Right ventricle myocardium inferior (tissue), 1 donor: ENCODE measurements at places on chromosomes 12 and 14. TPM values are rescaled to one million over a fixed set of nuclear protein-coding genes. Genes with fewer than 3 reads are reported as not detected.

INTS13 gene
- 23.7 TPM for total RNA-seq

OR6C68 gene
- not detected for total RNA-seq

CMA1 gene
- total RNA-seq = 1.3 TPM

IQSEC3 gene
- 2.3 TPM for total RNA-seq

KLHDC1 gene
- 7.1 TPM for total RNA-seq

TEX52 gene
- not detected for total RNA-seq

HOMEZ gene
- 8.0 TPM for total RNA-seq

- DNase-seq = no peak
Measured at GRCh38 chr14:67413806-67414769, 2.1 kb upstream of the PLEK2 start.

- no peak for DNase-seq
Measured at GRCh38 chr12:68888243-68888642, 44.7 kb downstream of the CPM start.

DNA sequence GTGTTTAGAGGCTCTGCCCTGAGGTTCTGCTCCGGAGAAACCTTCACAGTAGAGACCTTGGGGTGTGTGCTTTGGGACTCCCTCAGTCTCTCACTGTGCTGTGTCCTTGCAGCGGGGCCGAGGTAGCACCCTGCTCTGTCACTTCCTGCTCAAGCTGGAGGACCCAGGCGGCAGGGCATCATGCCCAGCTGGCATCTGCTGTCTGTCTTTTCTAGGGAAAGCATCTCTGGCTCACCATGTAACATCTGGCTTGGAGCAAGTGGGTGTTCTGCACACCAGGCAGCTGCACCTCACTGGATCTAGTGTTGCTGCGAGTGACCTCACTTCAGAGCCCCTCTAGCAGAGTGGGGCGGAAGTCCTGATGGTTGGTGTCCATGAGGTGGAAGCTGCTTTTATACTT lies 124.5 kb downstream of the ESRRB start:
- no peak for DNase-seq

DNA sequence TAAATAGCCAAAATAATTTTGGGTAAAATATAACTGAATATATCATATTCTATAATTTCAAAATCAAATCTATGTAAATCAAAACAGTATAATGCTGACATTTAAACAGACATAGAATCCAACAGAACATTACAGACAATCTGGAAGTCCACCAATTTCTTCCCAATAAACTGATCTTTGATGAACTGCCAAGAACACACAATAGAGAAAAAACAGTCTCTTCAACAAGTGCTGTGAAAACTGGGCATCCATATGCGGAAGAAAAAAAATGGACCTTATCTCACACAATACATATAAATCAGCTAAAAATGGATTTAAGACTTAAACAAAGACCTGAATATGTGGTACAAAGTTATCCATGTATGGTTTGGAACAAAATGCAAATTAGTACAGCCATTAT lies 1022.7 kb downstream of the TMEM121 start:
- DNase-seq = no peak

GRCh38 chr12:89833337-89834252 lies 125.0 kb upstream of the ATP2B1 start:
- DNase-seq = no peak

GRCh38 chr12:13375583-13376345 lies 179.2 kb downstream of the EMP1 start:
- no peak for DNase-seq

DNA sequence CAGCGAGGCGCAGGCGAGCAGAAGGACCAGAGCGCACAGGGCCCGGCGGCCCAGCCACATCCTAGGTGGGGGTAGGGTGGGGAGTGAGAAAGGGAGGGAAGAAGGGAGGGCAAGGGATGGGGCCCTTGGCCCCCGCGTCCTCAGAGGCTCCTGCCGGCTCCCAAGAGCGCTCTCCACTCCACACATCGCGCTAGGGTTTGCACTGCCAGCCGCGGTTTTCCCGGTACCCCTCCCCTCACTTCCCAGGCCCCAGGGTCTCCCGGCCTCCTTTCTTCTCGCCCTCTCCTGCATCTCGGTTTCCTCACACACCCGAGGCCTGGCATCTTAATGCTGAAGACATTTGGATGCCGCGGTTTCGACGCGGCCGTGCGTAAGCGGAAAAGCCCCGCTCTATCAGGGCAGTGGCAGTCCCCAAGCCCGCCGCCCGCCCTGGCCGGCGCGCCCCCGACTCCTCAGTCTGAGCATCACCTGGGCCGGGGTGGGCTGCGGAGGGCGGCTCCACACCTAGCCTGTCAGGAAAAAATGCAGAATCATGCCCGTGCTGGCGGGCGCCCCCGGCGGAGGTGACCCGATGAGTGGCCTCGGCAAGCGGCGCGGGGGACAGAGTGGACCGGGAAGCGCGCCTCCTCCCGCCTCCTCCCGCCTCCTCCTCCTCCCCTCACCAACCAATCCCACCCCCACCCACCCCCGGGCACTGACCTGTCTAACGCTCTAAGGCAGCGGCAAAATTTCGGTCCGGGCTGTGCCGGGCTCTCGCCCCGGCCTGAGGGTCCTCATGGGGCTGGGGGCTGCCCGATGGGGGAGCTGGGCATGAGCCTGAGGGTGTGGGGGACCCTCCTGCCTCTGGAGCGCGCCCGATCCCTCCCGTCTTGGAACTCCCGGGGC lies 686 bp downstream of the B4GALNT1 start:
- DNase-seq = no peak

GRCh38 chr12:70828351-70828750 lies 92.2 kb downstream of the PTPRR start:
- DNase-seq = no peak

GRCh38 chr12:52401526-52401925 lies 4.6 kb downstream of the KRT82 start:
- no peak for DNase-seq

- peak; percentile 70 for DNase-seq
Measured at GRCh38 chr12:21773263-21773741, 1.2 kb downstream of the KCNJ8 start.

- DNase-seq = no peak
Measured at GRCh38 chr12:120649442-120650232, 9.2 kb downstream of the CABP1 start.

DNA sequence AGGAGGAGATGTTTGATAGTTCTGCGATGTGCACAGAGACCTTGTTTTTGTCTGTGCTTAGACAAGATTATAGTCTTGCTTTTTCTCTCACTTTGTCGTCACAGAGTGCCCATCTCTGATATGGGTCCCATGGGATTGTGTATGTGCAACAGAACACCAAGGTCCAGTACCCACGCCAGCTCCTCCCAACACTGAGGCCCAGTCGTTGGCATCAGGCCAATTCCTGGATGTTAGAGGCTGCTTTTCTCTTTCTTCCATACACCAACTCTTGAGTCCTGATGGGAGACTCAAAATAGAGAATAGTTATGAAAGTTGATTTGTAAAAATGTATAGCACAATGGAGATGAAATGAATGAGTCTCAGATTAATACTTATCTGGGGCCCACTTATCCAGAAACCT lies 22.7 kb upstream of the PRMT8 start:
- DNase-seq = no peak

DNA sequence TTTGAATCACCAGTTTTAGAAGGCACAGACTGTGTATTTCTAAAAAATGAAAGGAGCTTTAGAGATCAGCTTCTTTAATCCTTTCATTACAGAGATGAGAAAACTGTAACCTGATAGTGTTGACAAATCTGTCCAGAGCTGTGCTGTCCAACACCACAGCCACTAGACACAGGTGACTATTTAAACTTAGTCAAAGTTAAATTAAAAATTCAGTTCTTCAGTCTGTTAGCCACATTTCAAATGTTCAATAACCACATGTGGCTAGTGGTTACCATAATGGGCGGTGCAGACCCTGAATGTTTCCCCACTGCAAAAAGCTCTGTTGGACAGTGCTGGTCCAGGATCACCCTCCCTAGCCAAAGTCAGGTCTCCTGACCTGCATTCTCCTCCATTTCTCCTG lies 21.6 kb downstream of the DAD1 start:
- DNase-seq = no peak

DNA sequence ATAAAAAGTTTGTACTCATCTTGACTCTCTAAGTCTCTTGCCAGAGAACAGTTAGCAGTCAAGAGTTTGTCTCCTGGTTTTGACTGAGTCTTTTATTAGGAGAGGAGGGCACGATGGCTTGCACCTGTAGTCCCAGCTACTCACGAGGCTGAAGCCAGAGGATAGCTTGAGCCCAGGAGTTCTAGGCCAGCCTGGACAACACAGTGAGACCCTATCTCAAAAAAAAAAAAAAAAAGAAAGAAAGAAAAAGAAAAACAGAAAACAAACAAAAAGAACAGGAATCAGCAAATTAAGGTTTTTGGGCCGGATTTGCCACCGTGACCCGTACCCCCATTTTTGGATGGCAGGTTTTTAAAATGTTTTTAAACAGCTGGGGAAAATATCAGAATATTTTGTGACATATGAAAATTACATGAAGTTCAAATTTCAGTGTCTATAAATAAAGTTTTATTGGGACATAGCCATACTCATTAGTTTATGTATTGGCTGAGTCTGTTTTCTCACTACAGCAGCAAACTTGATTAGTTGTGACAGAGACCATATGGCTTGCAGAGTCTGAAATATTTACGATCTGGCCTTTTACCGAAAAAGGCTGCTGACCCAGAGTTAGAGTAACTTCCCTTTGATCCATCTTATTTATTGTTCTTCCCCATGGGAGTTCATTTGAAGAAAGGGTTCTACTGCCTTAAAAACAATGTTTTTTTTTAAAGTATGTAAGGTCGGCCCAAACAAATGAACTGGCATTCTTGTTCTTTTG lies 31.2 kb downstream of the VEZT start:
- DNase-seq = no peak

DNA sequence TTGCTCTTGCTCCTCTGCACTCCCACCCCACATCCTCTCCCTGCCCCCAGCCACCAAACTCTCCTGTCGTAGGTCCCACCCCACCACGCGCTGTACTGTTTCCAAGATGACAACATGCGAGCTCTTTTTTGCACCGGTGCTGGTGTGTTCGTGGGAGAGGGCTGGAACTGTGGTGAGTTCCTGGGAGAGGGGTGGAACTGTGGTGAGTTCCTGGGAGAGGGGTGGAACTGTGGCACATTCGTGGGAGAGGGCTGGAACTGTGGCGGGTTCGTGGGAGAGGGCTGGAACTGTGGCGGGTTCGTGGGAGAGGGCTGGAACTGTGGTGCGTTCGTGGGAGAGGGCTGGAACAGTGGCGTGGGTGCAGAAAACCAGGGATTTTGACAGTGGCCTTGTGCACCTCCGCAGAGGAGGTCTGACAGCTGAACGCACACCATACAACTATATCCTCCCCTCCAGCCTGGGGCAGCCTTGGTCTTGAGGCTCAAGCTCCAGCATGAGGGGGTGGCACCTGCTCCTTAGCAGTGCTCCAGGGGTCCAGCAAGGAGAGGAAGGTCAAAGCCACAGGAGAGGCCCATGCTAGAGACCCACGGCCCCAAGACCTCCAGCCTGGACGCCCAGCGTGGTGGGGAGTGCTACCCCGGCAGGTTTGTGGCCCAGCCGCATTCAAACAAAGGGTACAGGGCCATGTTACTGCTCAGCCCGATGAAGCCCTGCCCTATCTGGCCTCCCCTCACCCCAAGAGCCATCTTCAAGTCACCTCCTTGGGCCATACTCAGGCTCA lies 50.1 kb downstream of the ACTN1 start:
- peak; percentile 57 for DNase-seq

- DNase-seq = no peak
Measured at GRCh38 chr14:94640721-94641631, 28.8 kb downstream of the SERPINA3 start.

DNA sequence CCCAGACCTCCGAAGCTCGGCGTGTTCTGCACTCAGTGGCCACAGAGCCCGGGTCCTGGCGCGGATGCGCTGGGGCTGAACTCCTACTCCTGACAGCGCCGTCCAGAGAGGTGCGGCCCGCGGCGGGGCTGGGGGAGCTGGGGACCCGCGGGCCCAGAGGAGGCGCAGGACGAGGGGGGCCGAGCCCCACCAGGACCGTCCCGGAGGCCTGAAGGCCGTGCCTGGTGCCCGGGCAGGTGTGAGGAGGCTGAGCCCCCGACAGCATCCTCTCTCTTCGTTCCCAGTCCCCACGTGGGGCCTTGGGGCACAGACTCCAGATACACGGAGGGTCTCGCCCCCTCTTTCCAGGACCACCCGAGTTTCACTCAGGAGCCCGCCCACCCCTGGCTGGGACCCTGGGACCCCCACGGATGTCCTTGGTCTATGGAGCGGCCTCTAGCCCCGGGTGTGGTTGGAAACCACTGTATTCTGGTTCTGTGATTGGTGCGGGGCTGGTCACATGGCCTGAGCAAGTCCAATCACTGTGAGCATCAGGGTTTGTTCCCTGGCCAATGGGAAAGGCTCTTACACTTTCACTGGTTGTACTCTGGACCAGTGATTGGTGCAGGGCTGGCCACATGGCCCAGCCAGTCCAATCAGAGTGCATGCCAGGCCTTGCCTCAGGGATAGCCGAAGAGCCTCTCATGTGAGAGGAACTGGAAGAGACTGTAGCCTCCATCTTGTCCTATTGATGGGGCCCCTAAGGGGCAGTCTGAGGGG lies 217.6 kb upstream of the SFSWAP start:
- no peak for DNase-seq

DNA sequence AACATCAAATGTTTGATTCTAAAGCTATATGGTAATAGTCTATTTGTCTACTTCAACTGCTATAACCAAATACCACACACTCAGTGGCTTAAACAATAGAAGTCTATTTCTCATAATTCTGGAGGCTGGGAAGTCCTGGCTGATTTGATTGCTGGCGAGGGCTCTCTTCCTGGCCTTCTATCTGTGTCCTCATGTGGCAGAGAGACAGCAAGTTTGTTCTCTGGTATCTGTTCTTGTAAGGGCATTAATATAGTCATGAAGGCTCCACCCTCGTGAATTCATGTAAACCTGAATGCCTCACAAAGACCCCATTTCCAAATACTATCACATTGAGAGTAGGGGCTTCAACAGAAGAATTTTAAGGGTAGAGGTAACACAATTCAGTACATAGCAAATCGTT lies 34.1 kb downstream of the TRMT5 start:
- DNase-seq = no peak

- DNase-seq = no peak
Measured at GRCh38 chr12:47364261-47364660, 284.5 kb upstream of the AMIGO2 start.

- DNase-seq = no peak
Measured at GRCh38 chr12:129103231-129103630, 250.0 kb downstream of the GLT1D1 start.

GRCh38 chr12:65199604-65200003 lies 30.2 kb downstream of the LEMD3 start:
- DNase-seq = no peak

DNA sequence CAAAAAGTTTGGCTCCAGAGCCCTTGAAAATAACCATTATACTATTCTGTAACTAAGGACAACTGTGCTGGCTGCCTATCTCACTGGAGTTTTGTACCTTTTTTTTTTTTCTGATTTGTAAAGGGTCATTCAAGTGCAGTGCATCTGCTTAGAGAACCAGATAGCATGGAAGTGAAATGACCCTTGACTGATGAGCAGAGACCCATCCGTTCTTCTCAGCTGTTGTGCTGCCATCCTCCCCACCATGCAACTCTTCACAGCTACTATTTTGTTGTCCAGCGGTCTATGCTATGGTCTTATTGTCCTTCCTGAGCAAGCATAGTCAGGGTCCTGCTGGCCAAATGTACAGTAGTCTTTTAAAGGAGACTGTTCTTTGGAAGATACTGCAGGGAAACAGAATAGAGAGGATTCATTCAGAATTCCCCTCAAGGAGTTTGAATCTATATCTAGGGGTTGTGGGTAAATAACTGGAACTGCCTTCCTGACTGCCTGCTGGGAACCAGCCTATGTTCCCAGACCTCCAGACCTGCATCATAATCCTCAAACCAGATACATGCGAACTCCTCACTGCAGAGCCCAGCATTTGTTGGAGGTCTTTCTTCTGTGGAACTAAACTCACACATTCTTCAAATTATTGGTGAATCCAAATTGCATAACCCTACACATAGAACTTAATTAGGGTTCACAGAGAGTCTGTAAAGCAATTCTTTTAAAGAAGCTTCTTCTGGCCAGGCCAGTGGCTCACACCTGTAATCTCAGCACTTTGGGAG lies 41.1 kb downstream of the GPR19 start:
- DNase-seq = no peak
